Type B pancreatic cell (in vitro differentiated cells): ENCODE measurements at places on chromosomes 6 and 20. TPM values are rescaled to one million over a fixed set of nuclear protein-coding genes. Genes with fewer than 3 reads are reported as not detected.

- peaks cover 3% of the 10 kb centered on the region for H3K27me3 ChIP-seq
- H3K4me3 ChIP-seq = no peak overlapping the region
- peaks cover 5% of the 10 kb centered on the region for H3K4me1 ChIP-seq
- peak overlapping the region; percentile 1 for H3K27ac ChIP-seq
Observed at GRCh38 chr6:6798448-6798860, 209.9 kb downstream of the LY86 start.

DNA sequence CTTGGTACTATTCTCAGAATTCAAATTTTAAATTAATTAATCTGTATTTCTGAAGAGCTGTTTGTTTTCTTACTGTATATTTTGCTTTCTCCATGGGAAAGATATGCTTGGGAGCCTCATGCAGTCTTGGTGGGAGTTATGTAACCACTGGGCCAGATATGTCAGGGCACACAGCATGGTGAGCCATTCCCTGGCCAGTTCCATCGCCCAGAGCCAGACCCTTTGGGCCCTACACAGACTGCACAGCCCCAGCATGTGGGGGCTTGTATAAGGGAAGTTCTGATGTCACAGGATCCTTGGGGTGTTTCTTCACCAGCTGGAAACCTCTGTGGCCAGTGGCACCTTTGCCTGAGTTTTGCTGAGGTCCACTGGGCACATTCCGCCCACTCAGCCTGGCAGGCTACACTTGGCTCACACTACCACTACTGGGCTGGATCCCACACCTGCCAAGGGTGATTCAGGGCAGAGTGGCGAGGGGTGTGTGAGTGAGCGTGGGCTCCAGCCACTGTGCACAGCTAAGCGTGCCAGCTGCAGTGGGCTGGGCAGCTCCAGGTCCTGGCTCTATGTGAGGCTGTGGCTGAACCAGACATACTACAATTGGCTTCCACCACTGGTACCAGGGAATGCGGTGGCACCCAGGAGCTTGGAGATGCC is 293.5 kb downstream of the ARHGAP18 start:
- no peaks in the 10 kb centered on the region for H3K36me3 ChIP-seq
- H3K27ac ChIP-seq = no peak overlapping the region
- H3K4me3 ChIP-seq = no peak overlapping the region
- no peaks in the 10 kb centered on the region for H3K4me1 ChIP-seq
- DNase-seq = no peak

GRCh38 chr20:42603655-42604054 is 586.1 kb downstream of the PTPRT start:
- peaks cover 3% of the 10 kb centered on the region for H3K27me3 ChIP-seq
- H3K4me1 ChIP-seq = peaks cover 4% of the 10 kb centered on the region
- peak; percentile 2 for DNase-seq
- H3K4me3 ChIP-seq = no peak overlapping the region

GRCh38 chr20:55386686-55387085 is 618.6 kb downstream of the CBLN4 start:
- no peak for DNase-seq
- no peaks in the 10 kb centered on the region for H3K36me3 ChIP-seq
- no peaks in the 10 kb centered on the region for H3K4me1 ChIP-seq
- no peak overlapping the region for H3K27ac ChIP-seq
- no peak overlapping the region for H3K4me3 ChIP-seq

DNA sequence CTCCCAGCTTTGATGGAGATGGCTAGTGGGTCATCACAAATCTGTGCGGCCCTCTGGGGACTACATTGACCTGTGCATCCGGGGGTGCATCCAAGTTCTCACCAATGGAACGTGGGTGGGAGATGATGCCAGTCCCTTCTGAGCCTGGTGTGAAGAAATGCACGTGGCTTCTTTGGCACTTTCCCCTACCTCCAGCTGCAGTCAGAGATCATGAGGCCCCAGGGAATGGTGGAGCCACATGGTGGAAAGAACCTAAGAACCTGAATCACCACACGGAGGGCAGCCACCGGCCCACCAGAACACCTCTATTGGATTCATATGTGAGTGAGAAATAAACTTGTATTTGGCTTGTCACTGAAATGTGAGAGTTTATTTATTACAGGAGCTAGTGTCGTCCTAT is 9.9 kb upstream of the CDKN1A start:
- no peaks in the 10 kb centered on the region for H3K36me3 ChIP-seq
- no peaks in the 10 kb centered on the region for H3K27me3 ChIP-seq
- H3K27ac ChIP-seq = peak overlapping the region; percentile 31

DNA sequence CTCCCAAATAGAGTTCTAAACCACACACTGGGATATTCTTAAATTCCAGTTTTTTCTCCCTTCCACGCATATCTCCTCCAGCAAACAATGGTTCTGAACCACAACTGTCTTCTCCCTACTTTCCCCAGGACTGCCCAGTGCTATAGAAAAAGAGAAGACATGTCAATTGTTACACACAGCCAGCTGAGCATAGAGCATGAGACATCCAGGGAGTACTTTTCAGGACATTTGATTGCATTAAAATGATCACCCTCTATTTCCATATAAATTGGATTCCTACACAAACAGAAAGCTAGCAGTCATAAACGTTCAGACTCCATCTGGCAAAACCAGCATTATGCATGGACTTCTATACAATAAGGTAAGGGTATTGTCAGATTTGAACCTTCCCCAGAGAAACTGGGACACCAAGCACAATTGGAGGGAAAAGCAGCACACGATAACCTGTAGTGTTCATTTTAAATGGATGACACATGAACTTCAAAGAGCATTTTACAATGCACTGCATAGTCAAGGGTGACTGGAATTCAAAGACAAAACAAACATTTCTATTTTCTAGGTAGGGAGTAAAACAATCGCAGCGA is 93.1 kb upstream of the HEY2 start:
- H3K4me3 ChIP-seq = no peak overlapping the region
- H3K27me3 ChIP-seq = peaks cover 6% of the 10 kb centered on the region
- H3K4me1 ChIP-seq = peaks cover under 1% of the 10 kb centered on the region
- no peak for DNase-seq

- H3K4me1 ChIP-seq = peaks cover 6% of the 10 kb centered on the region
- DNase-seq = no peak
- H3K4me3 ChIP-seq = no peak overlapping the region
- no peak overlapping the region for H3K27ac ChIP-seq
Observed at GRCh38 chr6:117619178-117619577, 16.9 kb upstream of the GOPC start.

- H3K4me1 ChIP-seq = peaks cover 3% of the 10 kb centered on the region
- H3K36me3 ChIP-seq = peaks cover 56% of the 10 kb centered on the region
- no peaks in the 10 kb centered on the region for H3K27me3 ChIP-seq
- no peak overlapping the region for H3K4me3 ChIP-seq
- no peak for DNase-seq
Observed at GRCh38 chr6:149403534-149403933, 3.5 kb downstream of the SUMO4 start.

GRCh38 chr6:134464690-134465411 is 146.9 kb upstream of the SGK1 start:
- H3K4me1 ChIP-seq = peaks cover 29% of the 10 kb centered on the region
- no peaks in the 10 kb centered on the region for H3K27me3 ChIP-seq
- H3K27ac ChIP-seq = no peak overlapping the region
- H3K4me3 ChIP-seq = no peak overlapping the region

- no peak overlapping the region for H3K27ac ChIP-seq
- peaks cover 13% of the 10 kb centered on the region for H3K4me1 ChIP-seq
- no peak overlapping the region for H3K4me3 ChIP-seq
- H3K36me3 ChIP-seq = no peaks in the 10 kb centered on the region
- DNase-seq = no peak
- peaks cover 12% of the 10 kb centered on the region for H3K27me3 ChIP-seq
Observed at GRCh38 chr20:52814371-52814770, 157.8 kb upstream of the TSHZ2 start.

DNA sequence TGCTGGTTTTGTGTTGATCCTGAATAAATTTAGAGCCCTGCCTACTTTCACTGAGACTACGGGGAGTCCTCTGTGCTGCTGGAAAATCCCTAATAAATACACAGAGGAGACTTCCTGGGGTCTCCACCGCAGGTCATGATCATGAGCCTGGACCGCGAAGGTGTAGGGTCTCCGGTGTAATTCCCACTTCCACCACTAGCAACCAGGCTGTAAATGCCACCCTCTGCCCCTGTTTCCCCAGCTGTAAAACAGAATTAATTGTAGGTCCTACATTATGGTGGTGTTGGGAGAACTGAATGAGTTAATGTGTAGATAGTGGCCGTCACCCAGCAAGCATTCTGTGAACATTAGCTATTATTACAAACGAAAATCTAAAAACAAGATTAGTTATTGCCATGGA is 191.6 kb upstream of the THBS2 start:
- DNase-seq = no peak
- H3K27me3 ChIP-seq = no peaks in the 10 kb centered on the region
- H3K36me3 ChIP-seq = no peaks in the 10 kb centered on the region

- H3K27me3 ChIP-seq = no peaks in the 10 kb centered on the region
- H3K4me1 ChIP-seq = no peaks in the 10 kb centered on the region
- peaks cover 12% of the 10 kb centered on the region for H3K36me3 ChIP-seq
- no peak overlapping the region for H3K4me3 ChIP-seq
- no peak overlapping the region for H3K27ac ChIP-seq
Observed at GRCh38 chr6:128259029-128259724, 261.2 kb downstream of the PTPRK start.

GRCh38 chr6:109580519-109580918 is 97.5 kb upstream of the ZBTB24 start:
- no peak overlapping the region for H3K27ac ChIP-seq
- peaks cover 3% of the 10 kb centered on the region for H3K36me3 ChIP-seq
- H3K27me3 ChIP-seq = no peaks in the 10 kb centered on the region
- H3K4me1 ChIP-seq = peaks cover 6% of the 10 kb centered on the region
- DNase-seq = no peak
- no peak overlapping the region for H3K4me3 ChIP-seq

GRCh38 chr6:125670568-125670967 is 78.9 kb upstream of the HEY2 start:
- DNase-seq = no peak
- peaks cover 23% of the 10 kb centered on the region for H3K4me1 ChIP-seq
- H3K27ac ChIP-seq = peak overlapping the region; percentile 6
- no peak overlapping the region for H3K4me3 ChIP-seq
- peaks cover 2% of the 10 kb centered on the region for H3K27me3 ChIP-seq

DNA sequence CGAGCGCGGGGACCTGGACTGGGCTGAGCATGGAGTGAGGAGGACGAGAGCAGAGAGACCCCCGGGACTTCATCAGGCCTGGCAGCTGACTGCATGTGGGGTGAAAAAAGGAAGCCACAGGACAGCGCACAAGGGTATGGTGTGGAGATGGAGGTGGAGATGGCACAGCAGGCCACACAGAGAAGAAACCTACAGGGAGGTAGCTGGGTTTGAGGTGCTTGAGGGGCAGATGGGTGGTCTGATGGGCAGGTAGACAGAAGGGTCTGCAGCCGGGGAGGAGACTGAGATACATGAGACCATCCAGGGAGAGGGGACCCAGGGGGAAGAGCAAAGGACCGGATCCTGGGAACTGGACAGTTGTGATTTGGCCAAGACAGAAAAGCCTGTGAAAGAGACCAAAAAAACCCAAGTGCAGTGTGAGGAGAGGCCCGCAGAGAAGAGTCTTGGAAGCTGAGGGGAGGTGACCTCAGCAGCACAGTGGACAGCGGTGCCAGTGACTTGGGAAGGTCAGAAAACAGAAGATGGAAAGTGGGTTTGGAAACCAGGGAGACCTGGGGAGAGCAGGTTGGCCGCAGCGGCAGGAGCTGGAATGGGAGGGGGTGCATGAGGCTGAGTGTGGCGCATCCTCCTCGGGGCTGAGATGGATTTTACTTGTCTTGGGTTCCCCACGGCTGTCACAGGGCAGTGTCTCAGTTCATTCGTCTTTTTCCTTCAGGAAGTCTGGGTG is 5.5 kb downstream of the HLA-DPB1 start:
- H3K36me3 ChIP-seq = no peaks in the 10 kb centered on the region
- peaks cover 28% of the 10 kb centered on the region for H3K4me1 ChIP-seq
- DNase-seq = no peak
- H3K27ac ChIP-seq = peak overlapping the region; percentile 85

GRCh38 chr6:27293436-27294098 is 18.5 kb downstream of the POM121L2 start:
- H3K27ac ChIP-seq = peak overlapping the region; percentile 64
- no peak for DNase-seq

Gene RFX6
- total RNA-seq = 18.3 and 23.9 TPM in 2 replicates

Gene DIDO1
- 49.7 and 58.1 TPM in 2 replicates for total RNA-seq

Gene PRPH2
- total RNA-seq = not detected in 2 replicates

Gene PI16
- not detected in 2 replicates for total RNA-seq

Gene FAM184A
- total RNA-seq = 3.4 and 7.5 TPM in 2 replicates

Gene NKX2-2
- 6.0 and 15.4 TPM in 2 replicates for total RNA-seq

Gene COL9A3
- total RNA-seq = 8.8 and 21.2 TPM in 2 replicates

Gene MAP3K4
- total RNA-seq = 39.1 and 51.6 TPM in 2 replicates

Gene SCGN
- 47.1 and 89.1 TPM in 2 replicates for total RNA-seq

Gene ADGRG6
- 26.7 and 72.3 TPM in 2 replicates for total RNA-seq

Gene ANKRD6
- total RNA-seq = 33.0 and 34.0 TPM in 2 replicates
